Fibroblast of pulmonary artery (primary cell): ENCODE measurements at places on chromosomes 5 and 9.

GRCh38 chr5:101012880-101013279 lies 109.8 kb upstream of the ST8SIA4 start:
- DNase-seq, result no peak

- DNase-seq, result no peak
Observed at GRCh38 chr5:40945111-40945510, 35.8 kb downstream of the C7 start.

DNA sequence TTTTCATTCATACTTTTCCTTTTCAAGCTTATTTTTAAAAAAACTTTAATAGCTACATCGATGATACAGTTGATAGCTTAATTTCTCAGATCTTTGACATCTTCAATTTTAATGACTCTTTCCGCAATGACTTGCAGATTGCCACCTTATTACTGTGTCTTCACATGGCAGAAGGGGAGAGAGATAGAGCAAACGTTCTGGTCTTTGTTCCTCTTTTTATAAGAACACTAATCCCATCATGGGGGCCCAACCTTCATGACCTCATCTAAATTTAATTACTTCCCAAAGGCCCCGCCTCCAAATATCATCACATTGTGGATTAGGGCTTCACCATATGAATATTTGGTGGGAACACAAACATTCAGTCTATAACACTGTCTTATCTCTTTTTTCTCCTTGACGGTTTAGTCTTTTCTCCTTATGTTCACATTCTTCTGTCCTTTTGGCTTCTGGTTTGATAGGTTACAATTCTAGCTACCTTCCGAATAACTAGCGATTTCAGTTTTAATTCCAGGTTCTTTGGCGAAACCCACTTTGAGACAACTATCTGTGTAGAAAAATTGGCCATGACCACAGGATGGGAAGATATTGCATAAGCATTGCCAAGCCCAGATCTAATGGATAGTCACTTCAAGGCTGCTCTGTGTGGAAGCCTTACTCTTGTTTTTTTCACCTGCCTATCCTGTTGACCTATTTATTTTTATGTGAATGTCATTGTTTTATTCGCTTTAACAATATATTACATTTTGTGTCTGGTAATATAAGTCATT lies 5.0 kb downstream of the ZNF189 start:
- DNase-seq, result no peak

DNA sequence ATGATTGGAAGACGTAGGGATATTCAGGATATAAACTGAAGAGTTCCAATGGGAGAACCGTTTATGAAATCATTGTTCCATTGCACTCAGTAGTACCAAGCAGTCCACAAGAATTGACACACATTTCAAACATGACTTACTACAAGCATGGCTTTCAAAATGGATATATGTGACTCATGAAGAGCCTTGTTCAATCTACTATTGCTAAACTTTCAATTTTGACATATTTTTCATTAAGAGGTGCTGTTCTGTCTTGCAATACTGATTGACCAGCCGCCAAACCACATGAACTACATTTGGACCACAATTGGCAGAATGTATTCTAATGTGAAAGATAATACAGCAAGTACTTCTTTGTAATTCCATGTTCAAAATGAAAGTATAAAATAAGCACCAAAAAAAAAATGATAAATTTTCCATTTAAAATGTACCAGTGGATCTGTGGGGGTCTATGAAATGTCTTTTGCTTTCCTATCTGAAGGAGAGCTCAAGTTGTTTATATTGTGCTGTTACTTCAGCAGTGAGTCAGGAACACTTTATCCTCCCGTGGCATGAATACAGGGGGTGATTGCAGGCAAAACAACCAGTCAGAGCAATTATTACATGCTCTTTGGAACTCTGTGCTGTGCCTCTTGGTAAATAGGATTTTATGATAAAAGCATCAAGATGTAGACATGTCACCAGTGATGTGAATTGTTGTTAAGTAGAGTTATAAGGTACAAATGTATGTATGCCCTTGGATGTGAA lies 366.0 kb downstream of the ARRDC3 start:
- DNase-seq, result peak; percentile 57

GRCh38 chr9:127936347-127936852 lies 1.3 kb downstream of the DPM2 start:
- DNase-seq, result no peak

DNA sequence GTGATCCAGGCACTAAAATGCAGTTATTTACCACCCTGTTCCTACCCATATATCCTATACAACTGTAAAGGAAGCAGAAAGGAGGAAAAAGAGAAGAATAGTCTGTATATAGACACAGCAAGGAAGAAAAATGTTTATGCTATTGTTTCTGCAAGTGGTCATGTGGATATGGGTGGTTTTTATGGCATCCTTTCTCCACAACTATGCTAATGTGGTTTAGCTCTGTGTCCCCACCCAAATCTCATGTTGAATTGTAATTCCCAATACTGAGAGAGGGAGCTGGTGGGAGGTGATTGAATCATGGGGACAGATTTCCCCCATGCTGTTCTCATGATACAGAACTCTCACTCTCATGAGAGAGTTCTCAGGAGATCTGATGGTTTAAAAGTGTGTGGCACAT lies 439.8 kb downstream of the ZSWIM6 start:
- no peak for DNase-seq

- DNase-seq, result no peak
Observed at GRCh38 chr9:134637241-134637640, 4.4 kb upstream of the COL5A1 start.

GRCh38 chr9:14418941-14419937 lies 105.3 kb upstream of the NFIB start:
- DNase-seq, result no peak

DNA sequence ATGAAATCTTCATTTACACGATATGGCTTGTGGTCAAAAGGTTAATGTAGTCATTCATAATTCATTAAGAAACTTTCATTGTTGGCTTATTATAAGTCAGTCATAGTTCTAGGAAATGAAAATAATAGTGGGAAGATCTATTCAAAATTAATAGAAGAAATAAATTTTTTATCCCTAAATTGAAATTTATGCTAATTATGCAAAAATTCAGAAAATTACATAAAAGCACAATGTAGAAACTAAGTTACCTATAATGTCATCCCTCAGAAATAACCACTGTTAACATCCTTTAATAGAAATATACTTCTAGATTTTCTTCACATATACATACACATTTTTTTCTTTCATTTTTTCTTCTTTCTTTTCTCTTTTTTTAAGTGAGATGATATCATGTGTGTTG lies 15.9 kb upstream of the JAK2 start:
- DNase-seq, result no peak

DNA sequence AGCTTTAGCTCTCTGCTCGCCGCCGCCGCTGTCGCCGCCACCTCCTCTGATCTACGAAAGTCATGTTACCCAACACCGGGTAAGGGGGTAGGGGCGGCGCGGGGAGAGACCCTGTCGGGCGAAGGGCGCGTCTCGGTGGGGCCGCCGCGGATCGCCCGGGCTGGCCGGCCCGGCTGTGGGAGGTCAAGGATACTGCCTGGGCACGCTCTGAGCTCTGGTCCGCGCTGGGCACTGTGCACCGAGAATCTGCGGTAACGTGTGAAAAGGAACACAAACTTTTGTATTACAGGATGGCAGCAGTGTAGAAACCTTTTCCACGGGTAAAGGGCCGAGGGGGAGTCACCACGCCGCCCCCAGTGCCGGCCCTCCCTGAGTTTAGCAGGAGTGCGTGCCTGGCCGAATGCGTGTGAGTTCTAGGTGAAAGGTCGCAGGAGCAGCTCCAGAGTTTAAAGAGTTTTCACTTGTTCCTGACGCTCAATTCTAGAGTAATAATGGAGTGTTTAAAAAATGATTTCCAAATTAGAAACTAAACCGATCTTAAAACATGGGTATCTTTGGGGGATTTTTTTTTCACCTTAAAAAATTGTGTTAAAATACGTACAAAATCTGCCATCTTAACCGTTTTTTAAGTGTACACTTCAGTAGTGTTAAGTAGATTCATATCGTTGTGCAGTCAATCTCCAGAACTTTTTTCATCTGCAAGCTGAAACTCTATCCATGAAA lies at the start of gene HSDL2:
Gene HSDL2, plus strand, starts transcription at position 7 of the 723 bp plus-strand sequence. Its CDS starts 56 bp downstream, at position 63.
- DNase-seq, result peak; percentile 38

DNA sequence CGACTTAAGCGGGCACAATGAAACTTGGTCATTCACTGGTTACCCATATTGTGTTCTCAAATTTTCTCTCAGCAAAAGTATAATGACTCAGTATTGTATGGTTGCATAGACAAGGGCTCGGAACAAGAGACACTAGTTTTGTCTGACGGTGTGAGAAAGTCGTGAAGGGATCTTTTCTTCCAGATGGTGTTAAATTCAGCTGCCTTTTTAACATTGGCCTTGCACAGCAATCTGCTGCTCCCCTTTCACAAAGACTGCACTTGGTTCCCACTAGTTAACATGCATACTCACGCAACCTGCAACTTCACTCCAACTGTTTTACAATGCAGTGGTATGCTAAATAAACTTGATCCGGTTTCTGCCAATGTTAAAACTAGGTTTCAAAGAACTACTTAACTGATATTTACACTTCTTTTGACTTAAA lies 219.2 kb downstream of the MEF2C start:
- DNase-seq, result no peak

- DNase-seq, result no peak
Observed at GRCh38 chr5:51411921-51412325, 28.7 kb downstream of the ISL1 start.

GRCh38 chr9:22483528-22484070 lies 37.0 kb downstream of the DMRTA1 start:
- DNase-seq, result no peak

DNA sequence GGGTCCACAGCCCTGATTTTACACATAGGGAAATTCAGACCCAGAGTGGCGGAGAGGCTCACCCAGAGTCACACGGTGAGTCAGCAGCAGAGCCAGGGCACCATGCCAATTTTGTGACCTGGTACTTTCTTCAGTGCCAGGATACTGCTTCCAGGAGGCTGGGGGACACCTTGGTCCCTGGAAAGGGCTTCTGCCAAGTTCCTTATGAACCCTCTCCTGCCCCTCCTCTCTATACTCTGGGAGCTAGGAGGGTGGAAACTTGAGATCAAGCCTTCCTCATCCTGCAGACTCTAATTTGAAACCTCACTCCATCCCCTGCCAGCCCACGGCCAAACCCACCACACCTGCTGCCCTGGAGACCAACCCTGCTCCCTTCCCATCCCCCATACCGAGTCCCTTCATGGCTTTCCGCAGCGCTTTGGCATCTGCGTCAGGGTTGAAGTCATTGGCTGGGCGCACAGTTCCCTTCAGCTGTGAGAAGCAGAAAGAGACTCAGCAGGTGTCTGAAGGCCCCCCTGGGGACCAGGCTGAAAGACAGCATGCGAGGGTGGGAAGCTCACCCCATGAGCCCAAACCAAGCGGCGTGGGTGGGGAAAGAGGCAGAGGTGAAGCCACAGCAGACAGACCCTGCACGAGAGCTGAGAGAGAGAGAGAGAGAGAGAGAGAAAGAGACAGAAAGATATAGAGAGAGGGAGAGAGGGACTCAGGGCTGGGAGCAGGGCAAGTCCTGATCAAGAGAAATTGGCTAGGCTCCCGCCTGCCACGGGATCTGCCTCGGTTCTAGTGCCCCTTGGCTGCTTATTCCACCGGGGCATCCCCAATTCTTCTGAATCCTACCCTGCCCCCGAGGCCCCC lies 33.5 kb downstream of the ANXA6 start:
- peak; percentile 41 for DNase-seq

DNA sequence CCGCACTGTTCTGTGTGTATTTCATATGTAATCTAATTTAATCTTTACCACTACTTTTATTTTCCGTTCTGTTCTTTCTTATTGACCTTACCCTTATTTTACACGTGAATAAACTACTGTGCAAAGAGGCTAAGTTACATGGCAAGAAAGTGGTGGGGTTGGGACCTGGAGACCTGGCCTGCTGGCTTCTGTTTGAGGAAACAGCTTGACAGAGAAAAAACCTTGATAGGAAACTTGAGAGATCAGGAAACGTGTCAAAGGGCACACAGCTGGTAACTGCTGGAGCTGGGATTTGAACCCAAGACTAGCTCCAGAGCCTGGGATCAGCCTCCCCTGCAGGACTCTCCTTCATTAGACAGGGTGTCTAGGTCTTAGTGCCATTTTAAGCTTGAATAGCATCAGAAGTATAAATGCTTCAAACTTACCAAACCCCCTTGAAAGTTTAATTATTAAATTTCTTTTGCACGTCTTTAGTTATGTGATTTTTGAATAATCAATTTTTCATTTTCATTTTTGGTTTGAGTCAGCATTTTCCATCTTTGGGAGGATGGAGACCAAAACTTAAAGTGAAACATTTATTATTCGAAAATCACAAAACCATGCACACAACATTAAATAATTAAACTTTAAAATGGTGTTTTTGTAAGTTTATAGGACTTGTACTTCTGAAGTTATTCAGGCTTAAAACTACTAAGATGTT lies 129.5 kb downstream of the RGS3 start:
- DNase-seq, result no peak

GRCh38 chr5:114325541-114325940 lies 36.3 kb upstream of the KCNN2 start:
- peak; percentile 13 for DNase-seq

DNA sequence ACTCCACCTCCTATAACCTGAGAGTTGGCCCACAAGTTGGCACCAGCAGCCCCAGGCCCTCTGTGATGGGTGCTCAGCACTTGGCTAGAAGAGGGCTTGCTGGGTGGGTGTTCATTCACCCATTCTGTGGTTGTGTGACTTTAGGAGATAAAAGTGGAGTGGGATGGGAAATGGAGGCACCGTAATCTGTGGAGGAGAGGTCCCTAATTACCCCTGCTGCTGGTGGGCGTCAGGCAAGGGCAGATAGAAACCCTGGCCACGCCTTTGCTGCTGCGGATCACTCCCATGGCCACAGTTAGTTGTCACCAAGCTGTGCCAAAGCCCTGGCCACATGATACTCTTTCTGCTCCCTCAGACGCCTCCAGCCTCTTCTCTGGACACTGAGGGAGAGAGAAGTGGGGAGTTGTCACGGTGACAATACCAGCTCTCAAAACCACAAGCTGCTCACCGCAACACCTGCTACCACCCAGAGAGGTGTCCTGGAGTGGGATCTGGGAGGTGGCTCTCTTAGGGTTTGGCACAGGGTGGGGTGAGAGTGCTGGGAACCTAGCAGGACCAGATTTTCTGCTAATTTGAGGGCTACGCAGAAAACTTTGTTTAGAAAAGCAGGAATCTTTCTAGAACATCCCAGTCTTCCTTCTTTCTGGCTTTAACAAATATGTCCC lies 12.0 kb upstream of the NEUROG1 start:
- DNase-seq, result no peak

DNA sequence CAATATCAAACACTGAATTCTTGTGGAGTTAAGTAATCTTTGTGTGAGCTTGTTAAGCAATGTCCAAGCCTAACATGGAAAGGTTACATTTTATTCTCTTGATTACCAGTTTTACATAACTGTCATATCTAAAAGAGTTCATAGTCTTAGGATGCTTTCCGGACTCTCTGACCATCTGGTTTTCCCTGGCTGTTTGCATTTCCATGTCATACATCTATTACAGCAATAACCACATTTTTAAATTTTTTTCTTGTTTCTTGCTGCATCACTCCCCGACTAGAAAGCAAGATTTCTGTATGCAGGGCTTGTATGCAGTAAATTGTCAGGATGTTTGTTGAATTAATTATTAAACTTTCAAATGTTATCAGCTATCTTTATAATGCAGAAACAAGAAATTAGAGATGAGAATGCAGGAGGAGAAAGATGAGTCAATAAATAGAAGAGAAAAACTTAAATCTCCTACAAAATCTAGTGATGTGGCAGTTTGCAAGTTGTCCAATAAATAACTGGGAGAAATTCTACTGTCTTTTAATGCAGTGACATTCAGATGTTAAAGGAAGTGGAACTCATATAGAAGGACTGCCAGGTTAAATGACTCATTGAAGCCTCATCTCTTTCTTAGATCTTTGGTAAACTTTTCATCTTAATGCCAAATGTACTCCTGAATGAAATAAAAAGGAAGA lies 179.6 kb upstream of the SGCD start:
- DNase-seq, result peak; percentile 12

GRCh38 chr5:54774281-54775170 lies 210.9 kb downstream of the ESM1 start:
- DNase-seq, result peak; percentile 68

- DNase-seq, result no peak
Observed at GRCh38 chr9:134224127-134224526, 59.8 kb upstream of the RNU6ATAC start.
